ENCODE measurements at places on chromosomes 5 and 9.

DNA sequence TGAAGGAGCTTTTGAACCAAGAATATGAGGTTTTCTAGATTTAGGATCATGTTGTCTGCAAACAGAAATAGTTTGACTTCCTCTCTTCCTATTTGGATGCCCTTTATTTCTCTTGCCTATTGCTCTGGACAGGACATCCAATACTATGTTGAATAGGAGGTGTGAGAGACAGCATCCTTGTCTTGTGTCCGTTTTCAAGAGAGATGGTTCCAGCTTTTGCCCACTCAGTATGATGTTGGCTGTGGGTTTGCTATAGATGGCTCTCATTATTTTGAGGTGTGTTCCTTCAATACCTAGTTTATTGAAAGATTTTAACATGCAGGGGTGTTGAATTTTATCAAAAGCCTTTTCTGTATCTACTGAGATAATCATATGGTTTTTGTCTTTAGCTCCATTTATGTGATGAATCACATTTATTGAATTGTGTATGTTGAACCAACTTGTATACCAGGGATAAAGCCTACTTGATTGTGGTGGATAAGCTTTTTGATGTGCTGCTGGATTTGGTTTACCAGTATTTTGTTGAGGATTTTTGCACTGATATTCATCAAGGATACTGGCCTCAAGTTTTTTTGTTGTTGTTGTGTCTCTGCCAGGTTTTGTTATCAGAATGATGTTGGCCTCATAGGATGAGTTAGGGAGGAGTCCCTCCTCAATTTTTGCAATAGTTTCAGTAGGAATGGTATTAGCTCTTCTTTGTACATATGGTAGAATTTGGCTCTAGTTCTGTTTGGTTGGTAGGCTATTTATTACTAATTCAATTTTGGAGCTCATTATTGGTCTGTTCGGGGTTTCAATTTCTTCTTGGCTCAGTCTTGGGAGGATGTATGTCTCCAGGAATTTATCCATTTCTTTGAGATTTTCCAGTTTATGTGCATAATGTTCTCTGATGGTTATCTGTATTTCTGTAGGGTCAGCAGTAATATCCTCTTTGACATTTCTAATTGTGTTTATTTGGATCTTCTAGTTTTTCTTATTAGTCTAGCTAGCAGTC, 41.2 kb upstream of the IFNE start:
- no peak for DNase-seq

GRCh38 chr9:123312306-123312877, 43.6 kb upstream of the CRB2 start:
- DNase-seq: no peak

DNA sequence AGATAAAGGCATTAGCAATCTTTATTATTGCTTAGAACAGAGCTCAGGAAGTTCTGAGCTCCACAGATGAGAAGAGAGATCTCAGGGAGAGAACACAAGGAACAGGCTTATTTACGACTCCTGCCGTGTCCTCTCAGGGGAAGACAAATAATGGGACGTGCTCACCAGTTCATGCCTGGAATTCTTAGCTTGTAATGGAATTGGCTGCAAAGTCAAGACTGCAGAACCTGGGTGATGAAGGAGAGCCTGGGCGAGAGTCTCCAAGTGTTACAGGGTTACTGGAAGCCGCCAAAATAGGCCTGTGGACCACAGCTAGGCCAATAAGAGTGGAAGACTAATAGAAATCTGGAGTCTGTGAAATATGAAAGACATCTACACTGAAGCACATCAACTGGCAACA, 174.5 kb upstream of the ADAMTSL1 start:
- no peak for DNase-seq

DNA sequence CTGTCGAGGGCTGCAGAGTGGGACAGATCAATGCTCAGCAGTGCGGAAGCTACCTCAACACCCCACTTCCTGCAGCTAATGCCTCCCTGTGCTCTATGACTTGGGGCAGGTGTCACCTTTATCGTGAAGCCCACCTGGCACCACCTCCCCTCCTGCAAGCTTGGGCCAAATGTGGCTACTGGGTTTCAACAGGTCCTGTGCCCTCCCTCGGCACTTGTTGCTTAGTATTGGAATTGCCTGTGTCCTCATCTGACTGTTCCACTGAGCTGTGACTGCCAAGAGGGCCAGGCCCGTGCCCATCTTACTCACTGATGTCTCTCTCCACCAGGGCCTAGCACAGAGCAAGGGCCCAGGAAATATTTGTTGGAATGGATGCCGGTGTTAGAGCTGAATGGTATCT, 9.4 kb downstream of the SLC27A4 start:
- DNase-seq: no peak

GRCh38 chr9:98861781-98862504, 54.5 kb downstream of the GALNT12 start:
- DNase-seq: no peak

DNA sequence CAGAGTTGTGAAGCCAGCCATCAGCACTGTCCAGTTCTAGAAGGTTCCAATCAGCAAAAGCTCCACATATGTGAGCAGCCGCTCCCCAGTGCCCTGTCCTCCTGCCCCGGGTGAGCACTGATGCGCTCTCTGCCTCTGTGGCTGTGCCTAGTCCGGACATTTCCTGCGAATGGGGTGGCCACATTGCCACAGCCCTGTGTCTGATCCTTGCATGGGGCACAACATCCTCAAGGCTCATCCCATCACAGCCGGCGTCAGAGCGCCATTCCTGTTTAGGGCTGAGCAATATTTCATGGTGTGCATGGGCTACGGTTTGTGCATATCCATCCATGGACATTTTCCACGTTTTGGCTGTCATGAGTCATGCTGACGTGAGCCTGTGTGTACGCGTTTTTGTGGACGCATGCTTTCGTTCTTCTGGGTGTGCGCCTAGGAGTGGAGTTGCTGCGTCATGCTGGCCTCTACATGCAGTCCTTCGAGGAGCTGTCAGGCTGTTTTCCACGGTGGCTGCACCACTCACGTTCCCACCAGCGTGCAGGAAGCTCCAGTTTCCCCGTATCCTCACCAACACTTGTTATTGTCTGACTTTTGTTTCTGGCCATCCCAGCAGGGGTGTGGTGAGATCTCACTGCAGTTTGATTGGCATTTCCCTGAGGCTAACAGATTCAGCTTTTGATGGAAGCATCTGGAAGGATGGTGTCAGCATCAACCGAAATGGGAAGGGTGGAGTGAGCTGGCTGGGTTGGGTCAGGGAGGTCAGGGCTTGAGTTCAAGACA, 9.7 kb upstream of the SLC6A18 start:
- no peak for DNase-seq

- DNase-seq: no peak
These were observed 68.0 kb downstream of the ZNF608 start for GRCh38 chr5:124678468-124678867.

DNA sequence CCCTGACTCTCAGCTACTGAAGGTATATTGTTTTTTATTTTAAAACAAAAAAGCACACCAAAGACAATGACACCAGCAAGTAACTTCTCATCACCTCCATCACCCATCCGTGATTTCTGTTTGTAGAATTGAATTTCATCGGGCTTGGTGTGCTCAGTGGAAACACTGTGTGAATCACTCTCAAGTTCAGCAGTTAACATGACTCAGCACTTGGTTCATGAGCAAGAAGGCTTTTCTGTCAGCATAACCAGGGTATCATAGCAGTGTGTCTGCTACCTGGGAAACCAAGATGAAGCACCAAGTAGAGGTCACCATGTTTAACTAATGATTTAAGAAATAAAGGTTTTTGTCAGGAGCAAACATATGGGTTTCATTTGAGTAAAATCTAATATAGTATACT, 123.7 kb downstream of the INSYN2B start:
- DNase-seq: no peak
